ENCODE measurements at places on chromosomes 2 and 18. TPM values are rescaled to one million over a fixed set of nuclear protein-coding genes. Genes with fewer than 3 reads are reported as not detected.
A peak's percentile ranks its signal among the peaks of the same experiment; 100 is the strongest.

Gene CREB1
- total RNA-seq, result 71.3 TPM

DNA sequence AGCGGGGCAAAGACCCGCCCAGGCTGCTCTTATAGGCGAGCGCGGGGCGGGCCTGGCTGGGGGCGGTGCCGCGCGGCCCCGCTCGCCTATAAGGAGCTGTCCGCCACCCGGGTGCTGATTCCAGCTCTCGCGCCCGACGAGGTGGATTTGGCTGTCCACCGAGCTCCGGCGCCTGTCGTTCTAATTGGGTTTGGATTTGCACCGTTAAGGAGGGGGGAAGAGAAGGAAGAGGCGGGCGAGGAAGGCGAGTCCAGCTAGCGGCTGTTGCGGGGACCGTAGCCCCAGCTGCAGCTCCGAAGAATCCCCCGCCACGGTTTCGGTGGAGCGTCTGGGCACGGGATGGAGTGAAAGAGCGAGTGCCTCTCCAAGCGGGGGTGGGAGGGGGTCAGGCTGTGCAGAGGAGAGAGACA, at the start of gene CNTNAP5:
Gene CNTNAP5, plus strand, starts transcription at position 117 of the 410 bp plus-strand sequence. CDS start 364 bp downstream, outside the sequence.
- DNase-seq, result peak; percentile 65

GRCh38 chr2:239865059-239865639, 160.0 kb downstream of the NDUFA10 start:
- peak; percentile 42 for DNase-seq

GRCh38 chr2:226631187-226631586, 168.4 kb downstream of the IRS1 start:
- no peak for DNase-seq

- no peak for DNase-seq
These were observed 7.6 kb upstream of the DSG2 start for GRCh38 chr18:31490387-31490786.

Gene SPP2
- total RNA-seq, result not detected

DNA sequence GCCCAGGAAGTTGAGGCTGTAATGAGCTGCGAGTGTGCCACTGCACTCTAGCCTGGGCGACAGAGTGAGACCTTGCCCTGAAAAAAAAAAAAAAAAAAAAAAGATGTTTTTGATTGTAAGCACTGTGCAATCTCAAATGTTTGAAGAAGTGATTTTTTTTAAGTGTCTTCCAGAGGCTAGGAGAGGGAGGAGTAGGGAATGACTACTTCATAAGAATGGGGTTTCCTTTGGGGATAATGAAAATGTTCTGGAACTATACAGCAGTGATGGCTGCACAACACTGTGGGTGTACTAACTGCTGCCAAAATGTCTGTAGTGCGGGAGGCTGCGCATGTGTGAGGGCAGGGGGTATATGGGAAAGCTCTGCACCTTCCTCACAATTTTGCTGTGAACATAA, 83.7 kb downstream of the MCFD2 start:
- no peak for DNase-seq

- DNase-seq, result no peak
These were observed 178.9 kb upstream of the SERPINE2 start for GRCh38 chr2:224217962-224218347.

Gene POMC
- total RNA-seq, result 3.9 TPM

DNA sequence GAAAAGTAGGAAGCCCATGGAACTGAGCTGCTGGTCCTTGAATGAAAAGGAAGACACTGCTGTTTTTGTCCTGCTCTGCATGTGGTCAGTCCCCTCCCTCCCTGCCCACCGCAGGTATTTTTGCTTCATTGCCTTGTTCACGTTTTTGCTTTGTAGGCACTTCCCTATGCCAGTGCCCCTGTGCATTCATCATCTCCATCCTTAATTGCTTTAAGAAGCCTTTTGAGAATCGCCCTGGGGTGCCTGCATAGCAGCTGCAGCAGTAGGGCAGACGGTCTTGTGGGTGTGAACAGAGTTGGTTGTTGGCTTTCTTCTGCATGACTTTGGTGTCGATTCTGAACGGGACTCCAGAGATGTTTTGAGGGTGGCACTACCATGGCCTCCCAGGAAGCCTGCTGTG, 97.0 kb downstream of the CABLES1 start:
- DNase-seq, result no peak

DNA sequence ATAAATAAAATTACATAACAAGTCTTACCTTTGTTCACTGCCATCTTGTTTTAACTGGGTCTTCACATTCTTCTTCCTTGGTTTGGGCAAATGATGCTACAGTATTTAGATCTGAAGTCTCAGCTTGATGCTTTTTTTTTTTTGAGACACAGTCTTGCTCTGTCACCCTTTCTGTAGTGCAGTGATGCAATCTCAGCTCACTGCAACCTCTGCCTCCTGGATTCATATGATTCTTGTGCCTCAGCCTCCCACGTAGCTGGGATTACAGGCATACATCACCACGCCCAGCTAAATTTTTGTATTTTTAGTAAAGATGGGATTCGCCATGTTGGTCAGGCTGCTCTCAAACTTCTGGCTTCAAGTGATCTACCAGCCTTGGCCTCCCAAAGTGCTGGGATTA, 53.2 kb upstream of the MAT2A start:
- DNase-seq, result no peak

Gene PELI1
- 34.1 TPM for total RNA-seq

Gene NXPH2
- total RNA-seq, result not detected

Gene TMEM37
- 21.7 TPM for total RNA-seq

GRCh38 chr18:76580288-76580962, 85.4 kb upstream of the ZNF516 start:
- DNase-seq, result no peak

GRCh38 chr2:63665846-63666475, 77.2 kb downstream of the MDH1 start:
- no peak for DNase-seq

GRCh38 chr18:32326450-32327308, 136.8 kb downstream of the MEP1B start:
- no peak for DNase-seq

DNA sequence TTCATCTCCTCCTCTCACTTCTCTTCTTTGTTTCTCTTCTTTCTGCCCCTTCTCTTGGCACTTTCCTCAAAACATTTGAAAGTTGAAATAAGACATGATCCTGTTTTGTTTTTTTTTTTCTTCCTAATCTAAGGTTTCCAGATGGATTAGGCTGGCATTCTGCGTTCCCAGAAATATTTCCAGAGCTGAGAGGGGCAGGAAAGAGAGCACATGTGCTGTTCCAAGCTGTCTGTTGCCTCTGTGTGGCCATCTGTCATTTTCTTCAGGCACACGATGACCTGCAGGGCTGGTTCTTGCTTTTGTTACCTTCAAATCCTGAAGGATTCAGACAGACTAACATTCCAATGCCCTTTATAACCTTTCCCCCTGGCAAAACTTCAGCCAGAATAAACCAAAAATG, 142.9 kb downstream of the RNF144A start:
- DNase-seq, result no peak

Gene SAG
- not detected for total RNA-seq

Gene CHMP3
- 140 TPM for total RNA-seq

Gene VWC2L
- total RNA-seq, result not detected

GRCh38 chr2:45904946-45905631, 253.6 kb downstream of the PRKCE start:
- no peak for DNase-seq

Gene CCDC141
- 40.5 TPM for total RNA-seq

DNA sequence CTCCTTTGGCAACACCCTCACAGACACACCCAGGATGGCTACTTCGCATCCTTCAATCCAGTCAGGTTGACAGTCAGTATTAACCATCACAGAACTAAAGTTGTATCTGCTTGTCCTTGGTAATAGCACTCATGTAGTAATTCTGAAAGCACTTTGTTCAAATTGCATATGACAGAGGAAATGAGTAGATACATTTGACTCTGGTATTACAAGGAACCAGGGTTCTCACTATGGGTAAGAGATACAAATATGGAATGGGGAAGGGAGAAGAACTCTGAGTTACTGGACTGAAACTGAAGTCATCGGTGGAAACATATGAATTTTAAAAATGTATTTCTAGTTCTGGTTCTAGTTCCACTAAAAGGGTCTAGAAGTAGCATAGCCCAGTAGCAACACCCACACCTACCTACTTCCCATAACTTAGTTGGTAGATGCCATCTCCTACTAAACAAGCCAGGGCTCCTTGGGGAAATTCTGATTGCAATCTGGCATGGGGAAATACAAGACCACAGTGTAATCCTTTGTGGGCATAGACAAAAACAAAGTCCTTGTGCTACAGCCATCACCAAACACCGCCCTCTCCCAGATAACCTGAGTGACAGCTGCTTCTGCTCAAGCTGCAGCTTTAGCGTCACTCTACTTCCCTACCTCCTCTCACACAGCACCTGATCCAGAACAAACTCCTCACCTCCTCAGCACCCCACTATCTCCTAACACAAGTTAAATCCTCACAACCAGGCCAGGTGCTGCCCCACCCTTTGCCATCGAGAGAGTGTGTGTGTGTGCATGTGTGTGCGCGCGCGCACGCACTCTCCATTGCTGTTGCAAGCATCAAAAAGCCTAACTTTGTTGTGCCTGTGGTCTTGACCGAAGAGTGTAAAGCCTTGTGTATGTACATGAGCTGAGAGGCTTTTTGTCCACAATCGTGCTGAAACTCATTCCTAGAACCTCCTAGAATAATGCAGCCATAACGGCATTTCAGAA, 31.4 kb upstream of the CD226 start:
- no peak for DNase-seq

Gene CCDC74A
- total RNA-seq, result 4.9 TPM

DNA sequence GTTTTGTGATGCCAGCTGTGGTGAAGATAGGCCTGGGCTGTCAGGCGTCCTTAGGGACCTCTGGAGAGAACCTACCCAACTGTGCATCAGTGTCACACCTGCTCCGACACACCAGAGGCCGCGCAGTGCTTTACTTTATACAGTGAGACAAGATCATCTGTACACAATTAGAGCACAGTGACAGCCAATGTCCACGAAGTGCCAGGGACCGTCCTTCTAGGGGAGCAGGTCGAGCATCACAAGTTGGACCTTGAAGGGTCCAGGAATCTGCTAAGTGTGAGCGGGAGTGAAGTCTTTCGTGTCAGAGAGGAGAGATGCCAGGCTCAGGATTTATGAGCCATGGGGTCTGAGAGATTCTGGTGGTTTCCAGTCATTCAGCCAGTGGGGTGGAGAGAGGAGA, 104.2 kb downstream of the TMEM18 start:
- DNase-seq, result no peak

GRCh38 chr2:138421971-138422335, 79.6 kb upstream of the SPOPL start:
- DNase-seq, result no peak

GRCh38 chr2:163605779-163606178, 130.0 kb downstream of the FIGN start:
- DNase-seq, result no peak

All from lower lobe of right lung (tissue), 2 donors.